HepG2 (cell line): ENCODE measurements at places on chromosomes 2 and 18. TPM values are rescaled to one million over a fixed set of nuclear protein-coding genes. Genes with fewer than 3 reads are reported as not detected.

CCDC121 gene
- 3.0 and 3.8 TPM in 2 replicates for total RNA-seq

LGALSL gene
- total RNA-seq, result 15.4 and 22.6 TPM in 2 replicates

GPR55 gene
- total RNA-seq, result not detected in 2 replicates

RAPGEF4 gene
- total RNA-seq, result 0.91 TPM in 2 replicates

- no peak for DNase-seq
Observed at GRCh38 chr2:27069436-27069835, 2.0 kb downstream of the OST4 start.

DNA sequence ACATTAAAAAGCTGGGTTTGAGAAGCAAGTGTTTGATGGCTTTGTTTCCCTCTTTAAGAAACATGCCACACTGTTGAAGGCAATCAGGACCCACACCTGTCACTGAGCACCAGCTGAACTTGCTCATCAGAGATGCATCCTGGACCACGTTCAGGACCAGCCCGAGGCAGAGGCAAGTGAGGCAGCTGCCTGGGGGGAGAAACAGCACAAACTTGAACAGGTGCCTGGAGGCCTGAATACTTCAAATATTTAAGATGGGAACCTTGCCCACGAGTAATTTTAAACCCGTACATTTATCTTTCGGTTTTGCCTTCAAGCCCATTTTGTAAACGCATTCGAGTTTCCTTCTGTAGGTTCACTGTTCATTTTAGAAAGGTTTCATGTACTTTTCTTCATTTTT lies 421.3 kb downstream of the NYAP2 start:
- DNase-seq, result no peak

- DNase-seq, result no peak
Observed at GRCh38 chr18:677145-677544, 19.7 kb downstream of the TYMS start.

DNA sequence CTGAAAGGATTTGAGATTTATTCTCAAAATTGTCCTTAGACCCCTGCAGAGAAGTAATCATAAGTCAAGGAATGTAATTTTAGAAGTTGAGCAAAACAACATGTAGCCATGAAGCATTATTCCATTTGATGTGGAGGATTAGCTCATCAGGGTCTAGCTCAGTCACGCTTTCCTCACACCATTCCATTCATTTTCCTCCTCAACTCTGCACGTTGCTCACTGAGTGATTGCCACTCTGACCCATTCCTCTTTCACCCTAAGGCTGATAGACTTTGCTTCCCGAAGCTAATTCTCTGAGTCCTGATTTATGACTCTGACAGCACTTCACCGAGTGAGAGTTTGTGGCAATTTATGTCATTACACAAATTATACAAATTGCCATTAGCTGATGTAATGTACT lies 820.6 kb upstream of the PIK3C3 start:
- no peak for DNase-seq

GRCh38 chr18:5488844-5489243 lies 55.0 kb downstream of the EPB41L3 start:
- peak; percentile 3 for DNase-seq
